Foreskin melanocyte (primary cell): ENCODE measurements at places on chromosomes 1 and 21.
A peak's percentile ranks its signal among the peaks of the same experiment; 100 is the strongest.

- no peak for DNase-seq
Observed at GRCh38 chr1:108617724-108618056, 43.2 kb downstream of the HENMT1 start.

DNA sequence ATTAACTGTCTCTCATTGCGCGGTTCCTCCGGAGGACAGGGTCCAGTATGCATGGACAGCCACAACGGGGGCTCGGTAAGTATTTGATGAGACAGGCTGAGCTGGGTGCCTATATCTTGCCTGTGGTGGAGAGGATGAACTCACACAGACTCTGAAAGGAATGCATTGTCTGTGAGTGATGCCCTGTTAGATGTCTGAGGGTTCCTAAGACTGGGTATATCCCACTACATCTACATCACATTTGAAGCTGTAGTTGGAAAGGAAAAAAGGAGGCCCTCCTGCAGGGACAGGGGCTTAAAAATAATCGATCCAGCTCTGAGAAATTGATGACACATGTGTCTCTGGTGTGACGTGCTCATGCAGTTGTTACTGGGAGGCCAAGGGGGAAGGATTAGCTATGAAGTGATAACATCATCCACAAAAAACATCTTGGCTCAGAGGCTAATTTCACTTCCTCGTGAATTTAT is 1.9 kb downstream of the ADARB1 start:
- peak; percentile 56 for DNase-seq

DNA sequence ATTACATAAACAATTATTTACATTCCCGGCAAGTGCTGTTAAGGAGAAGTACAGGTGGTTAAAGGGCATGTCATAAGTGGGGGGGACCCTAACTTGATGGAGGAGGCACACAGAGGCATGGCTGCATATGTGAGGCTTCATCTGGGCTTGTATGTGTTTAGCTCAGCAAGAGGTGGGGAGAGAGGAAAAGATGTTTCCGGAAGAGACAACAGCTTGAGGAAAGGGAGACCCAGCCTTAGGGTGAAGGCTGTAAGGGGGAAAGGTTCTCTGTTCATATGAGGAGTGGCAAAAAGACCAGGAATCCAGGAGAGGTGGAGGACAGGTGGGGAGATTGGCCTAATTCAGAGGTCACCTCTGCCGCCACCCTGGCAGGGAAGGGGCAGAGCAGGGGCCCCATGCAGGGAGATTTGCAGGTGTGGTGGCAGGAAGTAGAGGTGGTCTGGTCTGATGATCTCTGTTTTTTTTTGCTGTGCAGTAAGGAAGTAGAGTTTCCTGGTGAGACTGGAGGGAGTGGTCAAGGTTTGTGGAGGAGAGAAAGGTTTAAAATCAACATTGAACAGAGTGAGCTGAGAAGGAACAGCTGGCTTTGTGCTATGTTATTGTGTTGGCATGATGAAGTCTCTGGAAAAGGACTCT is 9.0 kb downstream of the TRAF5 start:
- no peak for DNase-seq

GRCh38 chr1:186374303-186375151 is 526 bp downstream of the TPR start:
- DNase-seq = no peak

DNA sequence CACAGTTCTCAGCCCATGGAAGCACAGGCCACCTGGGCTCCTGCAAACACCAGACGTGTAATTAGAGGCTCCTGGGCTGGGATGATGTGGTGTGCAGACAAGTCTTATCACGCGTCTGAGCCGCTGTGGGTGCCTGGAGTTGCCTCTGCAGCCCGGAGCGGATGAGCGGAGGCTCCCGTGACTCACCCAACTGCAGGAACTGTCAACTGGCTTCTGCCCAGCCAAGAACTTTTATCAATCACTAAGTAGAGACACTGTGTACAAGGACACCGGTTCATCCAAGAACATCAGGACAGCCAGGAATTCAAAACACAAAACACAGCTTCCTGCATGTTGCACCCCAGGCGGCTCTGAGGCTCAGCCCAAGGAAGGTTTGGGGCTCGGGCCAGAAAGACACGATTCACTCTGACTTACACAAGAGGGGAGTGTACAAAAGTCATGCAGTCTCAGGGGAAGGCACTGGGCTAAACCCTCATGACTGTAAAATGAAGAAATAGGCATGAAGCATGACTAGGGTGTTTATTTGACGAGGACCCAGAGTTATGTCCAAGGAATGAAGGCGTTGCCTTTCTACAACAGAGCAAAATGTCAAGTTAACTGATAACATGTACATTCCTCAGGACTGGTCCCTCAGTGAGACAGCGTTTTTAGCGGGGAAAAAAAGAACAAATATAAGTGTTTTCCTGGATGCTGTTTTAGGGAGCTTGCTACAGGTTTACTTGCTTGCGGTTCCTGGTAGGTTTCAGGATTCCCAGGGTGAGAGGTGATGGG is 21.1 kb downstream of the ERRFI1 start:
- DNase-seq = peak; percentile 87

DNA sequence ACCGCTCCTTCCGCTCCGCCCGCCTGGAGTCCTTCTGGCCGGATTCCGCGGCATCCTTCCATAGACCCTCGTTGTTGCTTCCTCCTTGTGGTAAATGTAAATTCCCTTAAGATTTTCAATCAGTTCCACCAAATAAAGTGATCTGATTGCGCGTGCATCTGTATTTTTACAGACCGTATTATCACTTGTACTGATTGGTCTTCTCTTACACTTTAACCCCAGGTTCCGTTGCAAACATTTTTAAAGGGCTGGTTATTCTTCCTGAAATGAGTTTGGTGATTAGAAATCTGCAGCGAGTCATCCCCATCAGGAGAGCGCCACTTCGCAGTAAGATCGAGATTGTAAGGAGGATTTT is 483 bp downstream of the YBEY start:
- peak; percentile 74 for DNase-seq

- no peak for DNase-seq
Observed at GRCh38 chr21:18249672-18250071, 5.0 kb downstream of the CHODL start.

- no peak for DNase-seq
Observed at GRCh38 chr1:74496669-74497068, 15.7 kb downstream of the LRRC53 start.

DNA sequence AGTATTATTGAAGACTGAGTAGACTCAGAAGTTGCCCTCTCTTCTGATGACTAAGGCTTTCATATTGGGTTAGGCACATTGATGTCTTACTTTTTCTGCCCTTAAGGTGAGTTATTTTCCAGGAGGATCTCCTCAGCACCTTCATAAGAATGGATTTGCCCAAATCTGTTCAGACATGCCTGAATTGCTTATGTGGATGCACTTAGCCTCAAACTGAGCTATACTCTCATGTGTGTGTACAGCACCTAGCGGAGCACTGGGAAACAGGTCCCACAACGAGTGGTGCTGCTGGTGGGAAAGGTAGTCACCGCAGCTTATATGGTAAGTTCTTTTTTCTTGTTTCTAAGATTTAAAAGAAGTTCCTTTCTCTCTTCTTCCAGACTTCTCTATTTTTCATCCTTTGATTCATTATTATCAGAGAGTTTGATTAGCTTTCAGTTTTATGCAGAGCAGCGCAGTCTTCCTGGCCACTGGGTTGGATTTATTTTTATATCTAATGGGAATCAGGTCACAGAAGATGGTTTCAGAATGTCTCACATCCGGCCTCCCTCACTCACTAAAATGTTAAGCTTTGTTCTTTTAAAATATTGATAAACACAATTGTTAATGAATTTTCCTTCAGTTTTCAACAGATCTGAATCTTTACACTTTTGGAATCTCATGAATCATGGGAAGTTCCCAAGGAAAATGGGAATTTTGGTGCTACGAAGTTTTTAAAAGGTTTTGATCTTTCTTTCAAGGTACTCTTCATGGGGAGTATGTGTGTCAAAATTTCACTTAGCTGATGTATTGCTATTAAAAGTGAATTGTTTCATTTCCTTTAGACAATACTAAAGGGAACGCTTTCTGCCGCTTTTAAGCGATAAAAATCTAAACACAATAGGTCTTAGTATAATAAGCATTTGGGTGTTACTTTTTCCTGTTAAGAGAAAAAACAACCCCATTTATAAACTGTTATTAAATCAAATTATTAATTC is 58.5 kb downstream of the EXTL2 start:
- DNase-seq = no peak

DNA sequence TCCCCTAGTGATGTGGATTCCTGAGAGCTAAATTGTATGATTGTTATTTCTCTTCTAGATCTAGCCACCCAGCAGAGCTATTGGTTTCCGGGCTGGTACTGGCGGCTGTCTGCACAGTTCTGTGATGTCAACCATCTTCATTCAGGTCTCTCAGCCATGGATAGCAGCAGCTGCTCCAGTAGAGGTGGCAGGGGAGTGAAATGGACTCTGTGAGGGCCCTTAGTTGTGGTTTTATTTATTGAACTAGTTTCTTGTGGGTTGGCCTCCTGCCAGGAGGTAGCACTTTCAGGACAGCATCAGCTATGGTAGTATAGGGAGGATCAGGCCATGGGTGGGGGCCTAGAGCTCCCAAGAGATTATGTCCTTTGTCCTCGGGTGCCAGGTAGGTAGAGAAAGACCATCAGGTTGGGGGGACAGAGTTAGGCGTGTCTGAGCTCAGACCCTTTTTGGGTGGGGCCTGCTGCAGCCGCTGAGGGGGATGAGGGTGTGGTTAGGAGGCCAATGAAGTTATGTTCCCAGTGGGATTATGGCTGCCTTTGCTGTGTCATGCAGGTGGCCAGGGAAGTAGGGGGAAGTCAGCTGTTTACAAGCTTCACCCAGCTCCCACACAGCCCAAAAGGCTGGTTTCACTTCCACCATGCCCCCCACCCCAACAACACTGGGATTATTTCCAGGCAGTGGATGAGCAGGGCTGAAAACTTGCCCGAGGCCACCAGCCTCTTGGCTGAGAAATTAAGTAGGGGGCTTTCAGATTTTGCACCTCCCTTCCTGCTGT is 55.1 kb upstream of the RGS4 start:
- no peak for DNase-seq

DNA sequence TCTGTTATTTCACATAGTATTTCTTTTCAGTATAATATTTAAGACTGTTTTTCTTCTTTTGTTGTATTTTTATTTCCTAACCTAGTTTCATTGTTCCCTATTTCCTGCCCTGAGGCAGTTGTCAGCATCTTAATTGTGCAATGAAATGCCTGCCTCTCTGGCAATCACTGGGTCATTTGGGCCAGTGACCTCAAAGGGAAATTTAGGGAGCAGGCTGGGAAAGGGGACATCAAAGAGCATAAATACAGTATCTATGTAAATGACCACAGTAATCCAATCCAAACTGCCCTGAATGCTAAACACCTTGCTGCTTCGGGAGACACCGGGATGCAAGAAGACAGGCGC is 147.8 kb downstream of the TLR5 start:
- no peak for DNase-seq

DNA sequence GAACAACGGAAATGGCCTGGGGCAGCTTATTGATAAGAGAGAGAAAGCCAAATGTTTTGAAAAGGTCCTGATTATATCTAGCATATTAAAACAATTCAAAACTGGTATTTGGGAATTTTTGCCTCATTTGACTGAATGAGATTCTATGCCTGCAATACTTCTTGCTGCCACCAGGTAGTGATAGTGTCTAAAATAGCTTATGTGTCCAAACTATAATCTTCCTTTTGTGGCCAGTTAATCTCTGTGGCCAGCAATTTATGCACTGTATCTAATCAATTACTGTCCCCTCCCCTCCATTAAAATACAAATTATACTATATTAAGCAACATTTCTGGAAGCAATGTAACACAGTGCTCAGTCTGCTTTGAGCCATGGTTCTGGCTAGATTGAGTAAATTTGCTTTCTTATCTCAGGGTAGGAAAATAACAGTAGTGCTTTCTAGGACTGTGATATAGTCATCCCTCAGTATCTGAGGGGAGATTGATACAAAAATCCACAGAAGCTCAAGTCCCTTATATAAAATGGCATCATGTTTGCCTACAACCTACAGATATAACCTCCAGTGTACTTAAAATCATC is 91.8 kb downstream of the FOXD2 start:
- DNase-seq = no peak

DNA sequence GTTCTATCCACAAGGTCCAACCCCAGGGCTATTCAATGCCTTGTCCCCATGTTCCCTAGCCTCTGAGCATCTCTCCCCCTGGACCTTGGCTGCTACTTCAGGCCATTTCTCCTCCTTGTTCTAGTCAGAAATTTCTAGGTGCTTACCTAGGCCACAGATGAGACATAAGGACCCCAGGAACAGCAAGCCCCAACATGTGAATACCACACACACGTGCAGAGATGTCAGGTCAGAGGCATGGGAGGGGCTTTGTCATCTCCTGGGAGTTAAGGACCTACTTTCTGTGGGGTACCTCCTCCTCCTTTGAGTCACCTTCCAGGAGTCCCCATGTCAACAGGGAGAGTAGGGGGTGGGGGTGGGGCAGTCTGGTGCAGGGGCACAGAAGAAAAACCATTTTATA is 7.1 kb upstream of the RGS16 start:
- no peak for DNase-seq

DNA sequence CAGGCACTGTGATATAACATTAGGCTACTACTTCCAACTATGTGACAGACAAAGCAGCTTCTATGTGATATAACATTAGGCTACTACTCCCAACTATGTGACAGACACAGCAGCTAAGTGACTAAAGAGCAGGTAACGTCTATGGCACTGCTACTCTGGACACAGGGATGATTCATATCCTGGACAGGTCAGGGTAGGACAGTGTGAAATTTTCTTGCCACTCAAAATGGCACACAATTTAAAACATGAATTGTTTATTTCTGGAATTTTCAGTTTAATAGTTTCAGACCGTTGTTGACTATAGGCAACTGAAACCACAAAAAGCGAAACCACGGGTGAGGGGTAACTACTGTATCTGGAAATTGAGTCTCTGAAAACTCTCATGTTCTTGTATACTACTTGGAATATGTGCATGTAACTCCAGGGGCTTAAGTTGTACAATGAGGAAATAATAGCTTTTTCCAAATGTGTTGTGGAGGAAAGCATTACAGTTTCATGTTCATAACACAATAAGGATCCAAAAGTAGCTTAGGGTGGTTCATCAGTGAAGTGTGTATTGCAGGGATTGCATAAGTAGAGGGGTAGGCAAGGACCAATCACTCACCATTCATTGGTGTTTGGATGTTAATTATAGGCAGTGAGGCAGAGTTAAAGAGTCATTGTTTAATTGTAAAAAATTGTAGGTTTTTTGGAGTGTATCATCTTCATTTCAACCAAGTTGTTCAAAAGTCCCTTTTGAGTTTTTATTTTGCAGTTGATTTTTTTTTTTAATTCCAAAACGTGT is 5.3 kb downstream of the DTL start:
- no peak for DNase-seq

DNA sequence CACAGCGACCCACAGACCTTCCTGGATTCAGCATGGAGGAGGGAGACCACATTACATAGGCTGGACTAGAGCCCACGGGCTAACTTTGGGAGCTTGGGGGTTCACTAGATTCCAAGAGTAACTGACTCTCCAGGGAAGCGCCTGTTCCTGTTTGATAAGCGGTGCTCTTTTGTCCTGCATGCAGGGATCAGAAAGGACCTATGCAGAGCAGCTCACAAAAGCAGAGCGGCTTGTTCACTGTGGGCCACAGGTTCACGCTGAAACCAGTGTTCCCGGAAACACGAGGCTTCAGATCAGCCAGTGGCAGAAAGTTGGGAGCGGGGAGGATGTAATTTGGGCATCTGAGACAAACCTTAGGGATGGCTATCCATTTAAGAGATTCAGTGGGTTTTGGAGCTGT is 403.9 kb downstream of the PCP4 start:
- DNase-seq = no peak
